ENCODE measurements at places on chromosomes 3 and 15.

DNA sequence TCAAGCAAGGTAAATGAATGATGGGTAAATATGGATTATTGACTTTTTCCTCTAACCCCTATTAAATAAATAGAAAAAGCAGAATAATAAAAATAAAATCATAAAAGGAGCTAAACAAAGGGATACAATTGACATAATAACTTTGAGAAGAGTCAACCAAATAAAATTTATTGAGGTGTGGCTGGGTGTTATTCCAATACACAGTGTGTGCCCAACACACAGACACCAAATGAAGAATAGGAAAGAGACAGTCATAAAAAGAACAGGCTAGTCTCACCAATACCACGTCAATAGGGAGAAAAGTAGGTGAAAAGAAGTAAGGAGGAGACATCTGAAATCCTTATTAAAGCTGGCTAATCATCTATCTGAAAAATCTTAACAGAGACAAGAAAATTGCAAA, 127.1 kb downstream of the ZBBX start:
- no peak for DNase-seq

GRCh38 chr3:29822071-29822470, 541.2 kb downstream of the RBMS3 start:
- DNase-seq: peak; percentile 24

DNA sequence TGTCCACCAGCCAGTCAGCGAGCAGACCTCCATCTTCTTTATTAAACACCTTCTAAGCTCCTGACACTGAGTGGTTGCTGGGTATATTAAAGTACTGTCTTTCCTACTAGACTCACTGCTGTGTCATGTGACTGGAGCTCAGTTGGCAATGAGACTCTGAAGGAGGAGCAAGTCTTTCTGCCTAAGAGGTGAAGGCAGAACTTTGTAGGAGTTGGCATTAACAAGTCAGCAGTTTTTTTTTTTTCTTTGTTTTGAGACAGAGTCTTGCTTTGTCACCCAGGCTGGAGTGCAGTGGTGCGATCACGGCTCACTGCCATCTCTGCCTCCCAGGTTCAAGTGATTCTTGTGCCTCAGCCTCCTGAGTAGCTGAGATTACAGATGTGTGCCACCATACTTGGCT, 62.2 kb downstream of the ABHD5 start:
- no peak for DNase-seq

- no peak for DNase-seq
Observed at GRCh38 chr15:75174729-75175128, 27.0 kb upstream of the C15orf39 start.

- DNase-seq: no peak
Observed at GRCh38 chr15:33515121-33515520, 204.4 kb downstream of the RYR3 start.

DNA sequence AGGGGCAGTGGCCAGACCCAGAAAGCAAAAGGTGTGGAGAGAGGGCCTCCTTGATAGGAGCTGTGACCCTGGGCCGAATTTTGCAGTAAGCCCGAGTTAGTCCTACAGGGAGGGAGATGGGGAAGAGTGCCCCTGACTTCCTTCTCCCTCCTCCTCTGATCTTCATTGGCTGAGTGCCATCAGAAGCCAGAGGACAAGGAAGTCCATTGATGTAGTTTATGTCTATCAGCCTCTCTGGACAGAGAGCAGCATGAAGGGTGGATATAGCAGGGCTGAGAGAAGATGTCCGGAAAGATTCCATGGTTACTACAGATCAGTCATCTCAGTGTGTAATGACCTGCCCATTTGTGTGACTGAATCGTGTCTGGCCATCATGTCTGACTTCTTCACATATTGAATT, 102.5 kb upstream of the FAM3D start:
- DNase-seq: no peak

DNA sequence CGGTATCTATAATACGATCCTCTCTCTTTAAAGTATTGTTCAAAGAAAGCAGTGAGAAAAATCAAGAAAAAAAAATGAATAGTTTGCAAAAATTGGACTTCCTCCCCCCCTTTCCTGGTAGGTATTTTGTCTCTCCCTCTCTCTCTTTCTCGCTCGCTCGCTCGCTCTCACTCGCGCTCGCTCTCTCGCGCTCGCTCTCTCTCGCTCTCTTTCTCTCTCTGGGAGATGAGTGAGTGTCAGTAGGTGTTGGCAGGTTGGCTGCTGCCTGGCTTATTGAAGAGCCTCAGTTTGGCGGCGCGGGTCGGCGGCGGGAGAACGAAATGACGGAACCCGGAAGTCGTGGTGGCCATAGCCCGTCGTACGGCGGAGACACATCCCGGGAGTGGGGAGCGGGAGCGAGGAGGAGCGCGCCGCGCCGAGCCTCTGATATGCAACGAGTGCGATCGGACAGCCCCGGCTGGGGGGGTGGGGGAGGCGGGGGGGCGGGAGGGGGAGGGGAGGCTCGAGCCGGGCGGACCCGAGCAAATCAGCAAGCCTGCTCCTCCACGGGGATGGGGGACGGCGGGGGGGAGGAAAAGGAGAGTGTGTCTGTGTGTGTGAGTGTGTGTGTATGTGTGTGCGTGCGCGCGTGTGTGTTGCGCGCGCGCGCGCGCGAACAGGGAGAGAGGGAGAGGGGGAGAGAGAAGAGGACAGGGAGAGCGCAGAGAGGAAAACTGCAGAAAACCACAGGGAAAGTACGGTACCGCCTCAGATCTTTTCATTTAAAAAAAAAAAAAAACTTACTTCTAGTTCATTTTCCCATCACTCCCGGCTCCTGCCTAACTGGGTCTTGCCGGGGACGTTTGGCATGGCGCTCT, at the start of gene MEIS2:
TSS of gene MEIS2 (minus strand) at position 441 of the 857 bp plus-strand sequence. CDS start 1,083 bp downstream, outside the sequence.
- DNase-seq: peak; percentile 79

- DNase-seq: no peak
Observed at GRCh38 chr3:160556141-160556540, 9.2 kb downstream of the KPNA4 start.

DNA sequence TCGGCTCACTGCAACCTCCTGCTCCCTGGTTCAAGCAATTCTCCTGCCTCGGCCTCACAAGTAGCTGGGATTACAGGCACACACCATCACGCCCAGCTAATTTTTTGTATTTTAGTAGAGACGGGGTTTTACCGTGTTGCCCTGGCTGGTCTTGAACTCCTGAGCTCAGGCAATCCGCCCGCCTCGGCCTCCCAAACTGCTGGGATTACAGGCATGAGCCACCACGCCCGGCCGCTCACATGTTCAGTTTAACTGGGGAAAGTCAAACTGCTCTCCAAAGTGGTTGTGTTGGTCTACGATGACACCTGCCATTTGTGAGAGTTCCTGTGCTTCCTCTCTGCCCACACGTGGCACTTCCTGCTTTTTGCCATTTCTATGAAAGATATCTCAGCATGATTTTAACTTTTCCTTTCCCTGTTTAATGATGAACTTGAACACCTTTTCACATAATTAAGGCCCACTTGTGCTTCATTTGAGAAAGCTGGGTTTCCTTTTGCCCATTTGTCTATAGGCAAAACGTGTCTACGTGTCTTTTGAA, 877 bp upstream of the GP5 start:
- no peak for DNase-seq

DNA sequence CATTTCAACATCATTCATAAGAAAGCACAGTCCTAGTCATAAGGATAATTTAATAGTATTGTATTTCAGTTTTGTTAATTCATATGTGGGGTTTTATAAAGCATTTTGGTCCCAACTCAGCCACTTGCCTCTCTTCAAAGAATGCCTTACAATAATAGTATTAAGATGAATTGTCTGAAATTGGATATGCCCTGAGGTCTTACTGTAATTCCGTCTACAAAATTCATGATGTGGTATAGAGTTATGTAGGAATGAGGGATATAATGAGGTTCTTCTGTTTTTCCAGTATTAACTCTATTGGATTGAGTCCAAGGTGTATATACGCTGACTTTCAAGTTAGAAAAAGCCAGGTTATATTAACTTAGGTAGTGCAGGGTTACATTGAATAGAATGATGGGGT, 177.0 kb downstream of the GOLIM4 start:
- no peak for DNase-seq

- DNase-seq: no peak
Observed at GRCh38 chr15:52016316-52016715, 2.7 kb upstream of the MAPK6 start.

DNA sequence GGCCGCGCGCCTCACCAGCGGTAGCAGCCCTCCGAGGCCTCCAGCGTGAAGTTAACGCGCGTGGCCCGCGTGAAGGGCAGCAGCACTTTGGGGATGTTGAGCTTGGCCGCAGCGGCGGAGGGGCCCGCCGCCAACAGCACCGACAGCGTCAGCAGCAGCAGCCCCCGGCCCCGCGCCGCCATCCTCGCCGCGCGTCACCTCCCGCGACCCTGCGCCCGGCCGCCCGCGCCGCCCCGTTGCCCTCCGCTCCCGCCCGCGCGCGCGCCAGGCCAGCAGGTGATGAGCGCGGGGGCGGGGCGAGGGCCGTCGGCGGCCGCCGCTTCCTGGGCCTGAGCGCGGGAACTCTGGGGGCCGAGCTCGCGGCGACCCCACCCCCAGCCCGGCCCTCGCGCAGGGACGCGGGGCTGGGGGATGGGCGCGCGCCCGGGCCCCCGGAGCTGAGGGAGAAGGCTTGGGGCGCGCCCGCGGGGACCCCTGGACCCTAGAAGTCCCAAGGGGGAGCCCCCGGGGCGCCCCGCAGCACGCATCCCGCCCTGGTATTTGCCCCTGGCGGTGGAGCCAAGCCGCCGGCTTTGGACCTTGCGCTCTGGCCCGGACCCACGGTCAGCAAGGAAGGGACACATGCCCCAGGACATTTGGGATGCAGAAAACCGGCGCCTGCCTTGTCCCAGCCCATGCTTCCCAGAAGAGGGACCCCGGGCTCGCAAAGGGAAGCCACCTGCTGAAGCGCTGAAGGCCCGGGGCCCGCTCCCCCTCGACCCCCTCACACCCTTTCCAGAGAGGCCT, at the start of gene NUP210:
TSS of gene NUP210 (minus strand) at position 278 of the 786 bp plus-strand sequence. CDS start at position 182, 96 bp downstream.
- DNase-seq: peak; percentile 83

DNA sequence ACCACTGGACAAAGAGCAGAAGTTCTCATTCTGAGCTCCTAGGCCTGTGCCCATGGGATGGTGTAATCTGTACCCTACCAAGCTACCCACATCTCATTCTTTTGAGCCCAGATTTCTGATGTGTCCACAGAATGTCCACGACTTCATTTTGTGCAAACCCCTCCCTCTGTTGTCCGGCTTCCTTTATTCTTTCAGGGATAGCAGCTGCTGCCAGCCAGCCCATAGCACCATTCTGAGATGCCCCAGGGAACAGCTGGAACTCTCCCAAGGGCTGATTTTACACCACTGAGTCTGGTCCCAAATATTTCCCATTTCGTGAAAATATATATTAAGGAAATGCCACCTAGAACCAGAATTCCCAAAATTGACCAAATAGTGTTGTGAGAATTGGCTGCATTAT, 236.6 kb downstream of the SATB1 start:
- no peak for DNase-seq

- no peak for DNase-seq
Observed at GRCh38 chr15:63044645-63045464, 2.3 kb downstream of the TPM1 start.

GRCh38 chr15:94272251-94272898, 41.0 kb downstream of the MCTP2 start:
- DNase-seq: peak; percentile 40

DNA sequence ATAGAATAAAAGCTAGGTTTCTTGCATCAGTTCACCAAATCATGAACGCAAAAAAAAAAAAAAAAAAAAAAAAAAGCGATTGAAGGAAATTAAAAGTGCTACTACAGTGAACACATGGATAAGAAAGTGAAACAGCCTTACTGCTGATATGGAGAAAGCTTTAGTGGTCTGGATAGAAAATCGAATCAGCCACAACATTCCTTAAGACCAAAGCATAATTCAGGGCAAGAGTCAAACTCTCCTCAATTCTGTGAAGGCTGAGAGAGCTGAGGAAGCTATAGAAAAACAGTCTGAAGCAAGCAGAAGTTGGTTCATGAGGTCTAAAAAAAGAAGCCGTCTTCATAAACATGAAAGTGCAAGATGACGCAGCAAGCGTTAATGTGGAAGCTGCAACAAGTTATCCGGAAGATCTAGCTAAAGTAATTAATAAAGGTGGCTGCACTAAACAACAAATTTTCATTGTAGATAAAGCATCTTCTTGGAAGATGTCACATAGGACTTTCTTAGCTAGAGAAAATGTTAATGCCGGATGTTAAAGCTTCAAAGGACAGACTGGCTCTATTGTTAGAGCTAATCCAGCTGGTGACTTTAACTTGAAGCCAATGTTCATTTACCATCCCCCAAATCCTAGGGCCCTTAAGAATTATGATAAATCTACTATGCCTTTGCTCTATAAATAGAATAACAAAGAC, 19.2 kb downstream of the P3H2 start:
- DNase-seq: no peak

GRCh38 chr3:73828348-73828747, 203.6 kb upstream of the PDZRN3 start:
- DNase-seq: no peak

DNA sequence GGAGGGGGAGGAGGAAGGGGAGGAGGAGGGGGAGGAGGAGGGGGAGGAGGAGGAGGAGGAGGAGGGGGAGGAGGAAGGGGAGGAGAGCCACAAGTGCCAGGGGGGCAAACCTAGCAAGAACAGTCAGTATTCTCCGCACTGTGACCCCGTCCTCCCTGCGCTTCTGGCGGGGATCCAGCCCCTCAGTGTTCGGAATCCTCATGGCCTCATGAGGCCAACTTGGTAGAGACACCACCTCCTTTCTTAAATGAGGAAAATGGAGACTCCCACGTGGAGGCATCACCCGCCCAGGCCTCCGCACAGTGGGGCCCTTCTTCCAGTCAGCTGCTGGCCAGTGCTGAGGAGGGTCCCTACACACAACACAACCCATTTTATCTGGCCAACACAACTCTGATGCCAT, 163.4 kb downstream of the XXYLT1 start:
- DNase-seq: no peak

GRCh38 chr3:140794507-140794906, 116.6 kb downstream of the TRIM42 start:
- DNase-seq: no peak

DNA sequence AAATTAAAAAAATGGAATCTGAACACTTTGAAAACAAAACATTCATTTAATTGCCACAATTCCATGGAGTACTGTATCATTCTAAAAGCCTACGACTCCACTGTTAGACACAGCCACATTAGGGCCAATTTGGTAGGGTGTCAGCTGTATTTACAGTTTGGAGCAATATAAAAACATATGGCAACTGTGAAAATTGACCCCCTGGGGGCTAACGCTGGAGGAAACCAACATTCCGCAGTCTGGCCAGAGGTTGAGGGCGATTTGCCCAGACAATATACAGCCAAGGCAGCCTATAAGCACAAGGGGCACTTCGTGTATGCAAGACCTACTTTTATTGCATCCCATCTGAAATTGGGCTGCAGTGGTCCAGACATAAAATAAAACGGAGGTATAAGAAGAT, 476.5 kb upstream of the WNT5A start:
- DNase-seq: no peak

DNA sequence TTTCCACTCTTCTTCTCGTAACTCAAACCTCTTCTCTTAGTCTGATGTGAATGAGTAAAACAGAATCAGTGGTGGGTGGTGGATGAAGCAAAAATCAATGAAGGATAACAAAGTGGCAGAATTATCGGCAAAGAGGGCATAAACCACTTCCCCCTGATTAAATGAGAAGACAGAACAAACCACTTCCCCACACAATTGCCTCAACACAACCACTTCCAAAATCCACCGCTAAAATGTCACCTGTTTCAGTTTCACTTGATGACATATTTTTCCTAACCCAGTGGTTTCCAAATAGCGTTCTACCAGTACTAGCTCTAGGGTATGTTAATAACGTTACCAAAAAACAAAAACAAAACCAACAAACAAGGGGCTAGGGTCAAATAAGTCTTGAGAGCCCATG, 478.7 kb upstream of the WNT5A start:
- no peak for DNase-seq

- peak; percentile 49 for DNase-seq
Observed at GRCh38 chr3:32296251-32297204, 58.0 kb downstream of the CMTM8 start.

GRCh38 chr15:28881600-28881999, 4.2 kb upstream of the APBA2 start:
- DNase-seq: no peak
